ENCODE measurements at places on chromosomes 5 and 9. TPM values are rescaled to one million over a fixed set of nuclear protein-coding genes. Genes with fewer than 3 reads are reported as not detected.

- DNase-seq = no peak
These were observed 1480.7 kb upstream of the WWC1 start for GRCh38 chr5:166810721-166811120.

GRCh38 chr5:135216471-135217343, 182.3 kb downstream of the MACROH2A1 start:
- peak; percentile 45 for DNase-seq

GRCh38 chr9:112013266-112013665, 116.7 kb downstream of the UGCG start:
- no peak for DNase-seq

The ADAMTS6 gene
- total RNA-seq = 2.8 TPM

GRCh38 chr5:109838157-109838556, 148.4 kb downstream of the MAN2A1 start:
- DNase-seq = no peak

DNA sequence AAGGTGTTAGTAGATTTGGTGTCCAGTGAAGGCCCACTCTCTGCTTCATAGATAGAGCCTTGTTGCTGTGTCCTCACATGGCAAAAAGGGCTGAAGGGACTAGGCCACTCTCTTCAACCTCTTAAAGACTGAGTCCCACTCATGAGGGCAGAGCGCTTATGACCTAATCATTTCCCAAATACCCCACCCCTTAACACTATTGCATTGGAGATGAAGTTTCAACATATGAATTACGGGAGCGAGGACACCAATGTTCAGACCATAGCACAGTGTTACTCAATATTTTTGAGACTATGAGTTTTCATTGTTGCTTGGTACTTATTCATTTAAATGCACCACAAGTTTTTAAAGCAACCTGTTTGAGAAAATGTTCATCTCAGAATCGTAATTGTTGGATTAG, 8.8 kb upstream of the OTULINL start:
- DNase-seq = no peak

GRCh38 chr5:139091439-139092156, 106.6 kb downstream of the SIL1 start:
- DNase-seq = no peak

The PCDHB11 gene
- 4.6 TPM for total RNA-seq

DNA sequence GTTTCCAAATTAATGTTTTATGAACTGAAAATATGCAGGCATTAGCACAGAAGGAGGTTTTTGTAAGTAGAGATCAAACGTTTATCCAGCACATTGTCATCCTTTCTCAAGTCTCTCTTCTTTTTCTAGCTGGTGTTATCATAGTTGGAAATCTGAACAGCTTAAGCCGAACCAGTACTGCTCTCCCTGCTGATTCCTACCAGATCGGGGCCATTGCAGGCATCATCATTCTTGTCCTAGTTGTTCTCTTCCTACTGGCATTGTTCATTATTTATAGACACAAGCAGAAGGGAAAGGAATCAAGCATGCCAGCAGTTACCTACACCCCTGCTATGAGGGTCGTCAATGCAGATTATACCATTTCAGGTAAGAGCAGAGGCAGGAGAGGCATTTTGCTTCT, 72.1 kb upstream of the PRRC1 start:
- no peak for DNase-seq

- DNase-seq = no peak
These were observed 357 bp downstream of the PTGDS start for GRCh38 chr9:136977649-136978072.

The PCDHB6 gene
- total RNA-seq = 0.83 TPM

DNA sequence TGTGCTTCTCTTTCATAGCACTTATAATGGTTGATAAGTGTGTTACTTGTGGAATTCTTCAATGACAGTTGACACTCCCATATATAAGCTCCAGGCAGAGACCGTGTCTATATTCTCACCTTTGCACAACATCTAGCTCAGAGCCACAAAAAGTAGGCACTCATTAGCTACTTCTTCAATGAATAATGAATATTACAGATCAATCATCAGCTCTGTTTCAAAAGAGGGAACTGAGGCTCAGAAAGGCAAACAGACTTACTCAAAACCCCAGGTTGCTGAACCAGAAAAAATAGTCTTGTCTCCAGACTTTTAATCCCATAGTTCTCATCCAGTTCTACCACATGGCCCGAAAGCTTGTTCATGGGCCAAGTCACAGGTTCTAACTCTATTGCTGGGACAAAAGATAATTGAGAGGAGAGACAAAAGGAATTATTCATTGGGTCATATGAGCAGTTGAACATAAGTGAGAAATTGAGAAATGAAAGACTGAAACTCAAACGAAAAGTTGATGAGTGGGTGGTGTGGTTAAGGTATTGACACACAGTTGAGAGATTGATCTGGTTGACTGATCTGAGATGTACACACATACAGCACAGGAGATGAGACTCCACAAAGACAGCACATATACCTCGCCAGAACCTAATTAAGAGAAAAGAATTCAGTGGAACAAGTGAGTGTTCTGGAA, 381.6 kb downstream of the EFNA5 start:
- DNase-seq = no peak

The DIRAS2 gene
- not detected for total RNA-seq

DNA sequence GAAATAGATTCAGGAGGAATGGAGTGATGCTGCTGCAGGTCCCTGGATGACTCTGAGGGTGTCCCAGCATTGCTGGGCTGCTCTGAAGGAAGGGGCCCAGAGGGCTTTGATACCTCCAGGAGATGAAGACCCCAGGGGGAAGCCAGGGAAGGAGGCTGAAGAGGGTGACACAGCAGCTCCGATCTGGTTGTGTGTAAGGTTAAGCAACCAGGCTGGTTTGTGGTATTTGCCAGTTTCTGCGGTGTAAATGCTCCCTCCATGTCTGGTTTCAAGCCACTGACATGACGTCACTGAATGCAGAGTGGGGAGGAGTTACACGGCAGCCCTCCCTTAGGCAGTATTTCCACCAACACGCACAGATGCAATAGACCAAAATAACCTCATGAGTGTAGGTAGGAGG, 40.0 kb upstream of the ORM1 start:
- no peak for DNase-seq
